Activated naive CD4-positive, alpha-beta T cell treated with anti-CD3 and anti-CD28 coated beads, Interleukin-2, amount 50 U/mL, for 72 hours (primary cell): ENCODE measurements at places on chromosomes 1 and 21.

DNA sequence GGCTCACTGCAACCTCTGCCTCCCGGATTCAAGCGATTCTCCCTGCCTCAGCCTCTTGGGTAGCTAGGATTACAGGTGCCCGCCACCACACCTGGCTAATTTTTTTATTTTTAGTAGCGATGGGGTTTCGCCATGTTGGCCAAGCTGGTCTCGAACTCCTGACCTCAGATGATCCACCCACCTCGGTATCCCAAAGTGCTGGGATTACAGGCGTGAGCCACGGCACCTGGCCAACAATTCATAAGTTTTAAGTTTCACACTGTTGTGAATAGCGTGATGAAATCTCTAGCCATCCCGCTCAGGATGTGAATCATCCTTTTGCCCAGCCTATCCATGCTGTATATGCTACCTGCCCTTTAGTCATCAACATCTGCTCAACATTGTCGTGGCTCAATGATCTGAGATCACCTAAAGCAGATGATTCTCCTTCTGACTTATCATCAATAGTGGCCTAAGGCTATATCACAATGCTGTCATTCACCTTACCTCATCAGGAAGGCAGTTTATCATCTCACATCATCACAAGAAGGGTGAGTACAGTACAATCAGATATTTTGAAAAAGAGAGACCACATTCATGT is 2.6 kb downstream of the PFDN2 start:
- DNase-seq = peak; percentile 51

DNA sequence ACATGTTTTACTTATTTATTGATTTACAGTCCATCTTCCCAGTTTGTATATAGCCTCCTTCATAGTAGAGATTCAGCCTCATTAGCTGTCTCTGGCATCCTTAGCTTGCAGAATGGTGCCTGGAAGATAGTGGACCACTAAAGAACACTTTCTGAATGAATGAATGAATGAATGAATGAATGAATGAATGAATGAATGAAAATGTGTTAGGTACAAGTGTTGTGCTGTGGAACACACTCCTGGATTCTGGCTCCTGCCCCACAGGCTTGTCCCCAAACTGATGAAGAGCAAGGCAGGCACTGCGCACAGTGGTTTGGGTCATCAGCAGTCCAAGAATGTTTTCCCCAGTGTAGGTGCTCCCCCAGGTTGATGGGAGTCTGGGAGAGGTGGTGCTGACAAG is 159.4 kb downstream of the ST6GALNAC5 start:
- no peak for DNase-seq

GRCh38 chr1:67209521-67209920 is 43.3 kb downstream of the IL23R start:
- no peak for DNase-seq

- no peak for DNase-seq
Measured at GRCh38 chr1:28162151-28162550, 14.3 kb downstream of the PTAFR start.

DNA sequence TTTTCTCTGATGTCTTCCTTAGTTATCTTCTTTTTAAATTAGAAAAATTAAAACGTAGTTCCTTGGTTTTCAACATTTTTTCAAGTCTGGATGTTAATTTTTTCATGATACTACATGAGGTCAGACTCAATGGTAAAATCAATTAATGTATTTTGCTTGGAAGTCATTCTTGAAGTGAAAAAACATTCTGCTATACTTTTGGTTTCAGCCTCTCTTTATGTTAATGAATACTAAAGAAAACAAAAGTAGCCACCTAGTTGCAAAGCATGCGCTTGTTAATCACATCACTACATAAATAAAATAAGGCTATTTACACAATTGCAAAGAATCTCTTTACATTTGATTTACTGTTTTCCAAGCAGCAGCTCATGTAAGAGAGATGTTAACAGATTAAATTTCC is 170.4 kb downstream of the LIPI start:
- no peak for DNase-seq

- no peak for DNase-seq
Measured at GRCh38 chr1:234840843-234841242, 230.9 kb upstream of the IRF2BP2 start.

DNA sequence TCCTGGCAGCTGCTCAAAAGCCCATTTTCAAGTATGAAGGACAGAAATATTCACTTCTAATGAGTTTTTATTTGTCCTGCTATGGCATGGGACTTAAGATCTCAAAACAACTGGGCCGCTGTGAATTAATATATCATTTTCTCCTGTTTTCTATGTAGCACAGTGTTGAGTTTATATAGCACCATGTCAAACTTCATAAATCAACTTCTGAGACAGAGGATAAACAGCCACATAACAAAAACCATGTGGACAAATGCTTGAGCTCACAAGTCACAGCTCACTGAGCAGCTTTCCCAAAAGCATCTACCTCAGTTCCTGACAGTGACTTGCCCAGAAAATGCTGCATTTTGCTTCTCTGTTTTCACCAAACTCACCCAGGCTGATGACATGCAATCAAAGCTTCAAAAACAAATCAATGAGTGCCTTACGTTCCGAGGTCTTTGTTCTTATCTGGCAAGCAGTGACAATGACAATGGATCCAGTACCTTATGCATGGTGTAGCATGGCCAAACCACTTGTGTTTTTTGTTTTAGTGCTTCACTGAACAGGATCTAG is 722.6 kb downstream of the LRRIQ3 start:
- DNase-seq = no peak

DNA sequence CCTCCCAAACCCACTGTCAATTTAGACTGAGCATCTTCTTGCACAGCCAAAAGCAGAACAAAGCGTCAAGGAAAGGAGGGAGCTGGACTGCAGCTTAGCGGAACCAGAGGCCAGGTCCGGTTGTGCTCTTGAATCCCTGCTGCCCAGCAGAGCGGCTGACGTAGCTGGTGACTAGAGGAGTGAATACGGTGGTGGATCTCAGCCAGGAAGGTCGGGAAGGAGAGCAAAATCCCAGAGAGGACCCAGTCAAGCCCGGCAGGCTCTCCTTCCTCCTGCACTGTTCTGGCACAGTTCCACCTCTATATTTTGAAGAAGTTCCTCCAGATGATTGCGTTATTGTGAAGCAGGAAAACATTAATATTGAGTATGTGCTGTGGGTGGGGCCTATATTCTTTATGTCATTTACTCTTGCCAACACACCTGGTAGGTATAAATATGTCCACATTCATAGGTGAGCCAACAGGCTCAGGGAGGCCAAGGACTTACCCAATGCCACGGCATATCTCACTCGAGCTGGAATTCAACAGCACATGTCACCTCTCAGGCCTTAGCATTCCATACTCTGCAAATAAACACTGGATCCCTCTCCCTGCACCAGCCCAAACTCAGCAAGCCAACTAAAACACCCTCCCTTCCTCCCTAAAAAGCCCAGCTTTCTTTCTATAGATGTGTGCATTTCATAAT is 23.6 kb upstream of the ABCB10 start:
- DNase-seq = no peak

- no peak for DNase-seq
Measured at GRCh38 chr1:240148333-240148732, 56.6 kb downstream of the FMN2 start.

- no peak for DNase-seq
Measured at GRCh38 chr21:43667191-43667904, 8.0 kb downstream of the RRP1B start.

- no peak for DNase-seq
Measured at GRCh38 chr1:192530254-192530653, 45.3 kb upstream of the RGS1 start.

DNA sequence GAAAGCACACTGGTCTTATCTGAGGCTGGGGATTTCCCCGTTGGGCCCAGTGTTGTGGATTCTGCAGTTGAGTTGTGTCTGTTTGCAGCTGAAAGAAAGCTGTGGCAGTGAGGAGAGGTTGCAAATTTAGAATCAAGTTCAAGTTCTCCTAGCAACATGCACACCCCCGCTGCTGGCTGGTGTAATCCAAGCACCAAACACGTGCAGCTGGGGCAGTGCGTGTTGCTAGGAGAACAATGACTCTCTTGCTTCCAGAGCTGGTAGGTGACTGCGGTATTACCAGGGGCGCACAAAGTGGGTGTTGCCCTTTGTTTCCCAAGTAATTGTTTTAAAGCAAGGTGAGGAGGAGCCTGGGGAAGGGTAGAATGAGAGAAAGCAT is 91.5 kb downstream of the IER5 start:
- DNase-seq = no peak

DNA sequence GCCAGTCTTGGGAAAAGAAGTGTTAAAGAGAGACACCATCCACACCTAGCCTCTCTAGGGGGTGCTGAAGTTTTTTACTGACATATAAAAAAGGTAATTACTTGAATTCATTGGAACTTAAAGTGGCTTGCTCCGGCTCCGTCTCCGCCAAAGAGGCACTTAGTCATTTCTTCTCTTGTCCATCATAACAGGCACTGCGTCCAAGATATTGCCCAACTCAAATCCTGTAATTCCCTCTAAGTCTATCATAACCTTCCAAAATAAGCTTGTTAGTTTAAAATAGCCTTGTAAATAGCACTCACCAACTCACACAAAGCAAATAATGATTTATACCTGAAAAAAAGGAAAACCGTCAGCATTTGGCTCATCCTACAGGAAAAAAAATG is 160.5 kb downstream of the ZBTB18 start:
- no peak for DNase-seq

DNA sequence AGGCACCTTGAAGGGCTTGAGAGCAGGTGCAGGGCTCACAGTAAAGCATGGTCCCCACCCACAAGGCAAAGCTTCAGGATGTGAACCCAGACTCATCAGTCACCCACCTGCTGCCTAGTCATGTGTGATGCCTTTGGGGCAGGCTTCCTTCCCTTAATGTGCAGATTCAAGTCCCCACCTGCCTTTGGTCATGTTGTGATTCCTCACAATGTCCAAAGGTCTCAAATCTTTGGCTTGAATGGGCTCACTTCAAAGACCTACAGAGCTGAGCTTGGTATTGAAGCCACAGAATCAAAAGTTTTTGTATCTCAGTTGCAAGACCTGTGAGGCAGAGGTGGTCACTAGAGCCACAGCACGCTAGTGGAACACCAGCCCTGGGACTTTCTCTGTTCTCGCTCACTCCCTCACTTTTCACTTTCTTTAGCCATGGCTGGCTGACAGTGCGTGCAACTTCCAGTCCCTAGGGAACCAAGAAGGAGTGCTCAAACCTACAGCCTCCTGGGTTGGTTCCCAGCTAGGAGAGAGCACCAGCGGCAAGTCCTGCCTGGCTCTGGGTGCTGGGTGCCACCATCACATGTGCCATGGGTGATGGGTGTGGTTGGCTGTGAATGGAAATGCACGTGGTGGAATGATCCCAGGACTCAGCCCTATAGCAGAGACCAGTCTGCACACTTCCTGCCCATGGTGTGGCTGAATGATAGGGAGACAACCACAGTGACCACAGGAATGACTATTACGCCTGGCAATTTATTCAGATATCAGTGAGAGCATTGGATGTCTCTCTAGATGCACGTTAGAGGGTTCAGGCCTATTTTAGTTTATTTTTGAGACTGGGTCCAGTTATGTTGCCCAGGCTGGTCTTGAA is 26.4 kb upstream of the CLIC6 start:
- DNase-seq = no peak

- no peak for DNase-seq
Measured at GRCh38 chr1:200038981-200039848, 11.7 kb downstream of the NR5A2 start.

GRCh38 chr1:44672254-44672955 is 1.9 kb downstream of the TMEM53 start:
- DNase-seq = no peak

GRCh38 chr1:4916610-4917009 is 262.2 kb downstream of the AJAP1 start:
- DNase-seq = no peak

GRCh38 chr1:110630839-110631663 is 24.9 kb upstream of the KCNA2 start:
- DNase-seq = peak; percentile 84

DNA sequence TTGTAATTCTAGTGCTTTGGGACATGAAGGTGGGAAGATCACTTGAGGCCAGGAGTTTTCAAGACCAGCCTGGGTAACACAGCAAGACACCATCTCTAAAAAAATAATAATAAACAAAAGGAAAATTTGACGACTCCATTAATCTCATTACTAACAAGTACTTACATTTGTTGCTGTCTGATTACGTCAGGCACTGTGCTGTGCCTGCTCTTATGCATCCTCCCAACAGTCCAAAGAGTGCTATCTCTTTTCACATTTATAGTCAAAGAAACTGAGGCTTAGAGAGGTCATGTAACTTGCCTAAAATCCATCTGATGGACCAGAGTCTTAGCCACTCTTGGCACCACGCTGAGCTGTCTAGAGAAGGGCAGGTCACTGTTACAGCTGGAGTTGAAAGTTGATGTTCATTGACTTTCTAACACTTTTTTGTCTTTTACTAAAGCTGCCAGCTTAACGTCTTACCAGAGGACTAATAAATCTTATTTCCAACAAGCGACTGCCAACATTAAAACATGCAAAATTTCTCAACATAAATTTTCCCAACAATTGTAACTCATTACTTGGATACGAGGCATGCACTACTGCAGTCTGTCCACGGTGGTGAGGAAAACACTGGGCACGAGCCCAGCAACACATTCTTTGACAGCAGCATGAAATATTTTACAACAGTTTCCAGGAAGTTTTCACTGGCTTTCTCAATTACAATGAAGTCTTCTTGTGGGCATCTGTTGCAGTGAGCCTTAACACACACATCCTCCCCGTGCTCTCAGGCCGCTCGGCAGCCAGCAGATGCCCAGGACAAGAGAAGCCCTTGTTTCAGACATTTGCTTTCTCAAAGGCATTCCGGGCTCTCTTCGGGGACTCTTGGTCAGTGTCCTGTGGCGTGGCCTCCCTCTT is 262.9 kb upstream of the PROX1 start:
- DNase-seq = no peak

DNA sequence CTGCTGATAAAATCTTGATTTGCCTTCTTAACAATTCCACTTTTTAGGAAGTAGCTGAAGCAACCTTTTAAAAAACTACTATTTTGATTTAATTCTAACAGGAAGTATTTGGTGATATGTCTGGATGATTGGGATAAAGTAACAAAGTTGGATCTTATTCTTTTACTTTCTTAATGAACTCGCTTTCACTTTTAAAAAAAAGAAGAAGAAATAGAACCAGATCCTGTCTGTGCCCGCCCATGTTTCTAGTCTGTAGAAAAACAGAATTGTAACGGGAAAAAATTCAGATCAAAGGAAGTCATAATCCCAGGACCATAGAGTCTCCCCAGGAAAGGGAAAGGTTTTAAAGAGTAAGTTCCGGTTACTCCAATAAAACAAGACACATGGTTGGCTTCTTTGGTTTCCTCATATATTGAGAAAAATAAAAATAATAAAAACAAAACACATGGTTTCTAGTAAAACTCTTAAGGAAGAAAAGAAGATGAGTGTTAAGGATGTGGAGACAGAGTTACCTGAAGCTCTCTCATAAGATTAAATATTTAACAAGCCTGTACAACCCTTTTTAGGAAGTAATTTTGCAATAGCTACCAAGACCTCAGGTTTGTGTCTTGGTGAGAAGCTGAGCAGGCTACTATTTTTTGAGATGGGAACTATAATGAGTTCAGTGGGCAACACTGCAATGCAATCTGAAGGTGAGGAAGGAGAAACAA is 4.9 kb downstream of the CD48 start:
- DNase-seq = no peak

DNA sequence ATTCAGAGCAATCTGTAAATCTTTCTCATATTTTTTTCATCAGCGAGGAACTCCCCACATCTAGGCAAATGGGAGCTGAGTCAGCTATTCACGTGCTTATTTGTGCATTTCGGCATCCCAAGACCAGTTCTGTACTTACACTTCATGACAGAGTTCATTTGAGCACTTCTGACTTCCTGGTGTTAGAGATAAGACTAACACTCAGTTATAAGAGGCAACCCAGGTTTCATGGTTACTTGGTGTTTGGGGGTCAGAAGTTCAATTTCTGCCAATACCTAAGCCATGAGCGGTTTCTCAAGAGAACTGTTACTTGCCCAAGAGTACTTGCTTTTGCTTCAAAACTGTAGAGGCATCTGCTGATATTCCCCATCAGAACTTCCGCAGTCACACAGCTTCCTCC is 24.1 kb upstream of the DESI2 start:
- no peak for DNase-seq
